ENCODE measurements at places on chromosomes 12 and 14. TPM values are rescaled to one million over a fixed set of nuclear protein-coding genes. Genes with fewer than 3 reads are reported as not detected.

The KCNA5 gene
- 39.1 TPM for total RNA-seq

The TAS2R46 gene
- 23.2 TPM for total RNA-seq

The SIX6 gene
- total RNA-seq = not detected

The LHX5 gene
- not detected for total RNA-seq

The STAB2 gene
- not detected for total RNA-seq

The SCNN1A gene
- 14.3 TPM for total RNA-seq

The GPR132 gene
- not detected for total RNA-seq

The SOAT2 gene
- total RNA-seq = not detected

The ITPR2 gene
- total RNA-seq = 12.5 TPM

The TAS2R31 gene
- not detected for total RNA-seq

The RPGRIP1 gene
- total RNA-seq = not detected

The MYF6 gene
- total RNA-seq = not detected
